Activated CD8-positive, alpha-beta memory T cell treated with anti-CD3 and anti-CD28 coated beads, Interleukin-2, amount 10 ng/mL, durations not matched to agents 7 days and 5 days (primary cell): ENCODE measurements at places on chromosomes 5 and 9. TPM values are rescaled to one million over a fixed set of nuclear protein-coding genes. Genes with fewer than 3 reads are reported as not detected.

Gene TRIM41
- total RNA-seq, result 40.7 TPM

Gene FSTL4
- not detected for total RNA-seq

Gene LCN15
- total RNA-seq, result not detected

- no peak overlapping the region for H3K4me3 ChIP-seq
- no peaks in the 10 kb centered on the region for H3K4me1 ChIP-seq
- no peak overlapping the region for H3K27ac ChIP-seq
- peaks cover 9% of the 10 kb centered on the region for H3K27me3 ChIP-seq
Measured at GRCh38 chr9:3992924-3993323, 306.9 kb downstream of the GLIS3 start.

DNA sequence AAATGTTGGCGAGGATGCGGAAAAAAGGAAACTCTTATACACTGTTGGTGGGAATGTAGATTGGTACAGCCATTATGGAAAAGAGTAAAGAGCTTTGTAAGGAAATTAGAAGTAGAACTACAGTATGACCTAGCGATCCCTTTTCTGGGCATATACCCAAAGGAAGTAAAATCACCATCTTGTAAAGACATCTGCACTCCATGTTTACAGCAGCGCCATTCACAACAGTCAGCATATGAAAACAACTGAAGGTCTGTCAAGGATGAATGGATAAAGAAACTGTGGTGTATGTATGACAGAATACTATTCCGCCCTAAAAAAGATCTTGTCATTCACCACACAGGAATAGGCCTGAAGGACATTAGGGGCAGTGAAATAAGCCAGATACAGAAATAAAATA lies 27.7 kb upstream of the SLC25A51 start:
- no peaks in the 10 kb centered on the region for H3K36me3 ChIP-seq
- no peak for DNase-seq
- H3K27ac ChIP-seq, result no peak overlapping the region
- H3K4me3 ChIP-seq, result no peak overlapping the region
- no peaks in the 10 kb centered on the region for H3K4me1 ChIP-seq

- no peak overlapping the region for H3K4me3 ChIP-seq
- no peaks in the 10 kb centered on the region for H3K4me1 ChIP-seq
Measured at GRCh38 chr9:100294806-100295205, 57.9 kb downstream of the TEX10 start.

GRCh38 chr5:149416987-149417710 lies 38.1 kb upstream of the IL17B start:
- no peak overlapping the region for H3K27ac ChIP-seq
- H3K4me1 ChIP-seq, result no peaks in the 10 kb centered on the region
- H3K27me3 ChIP-seq, result peaks cover 11% of the 10 kb centered on the region
- no peaks in the 10 kb centered on the region for H3K36me3 ChIP-seq
- no peak for DNase-seq
- no peak overlapping the region for H3K4me3 ChIP-seq

DNA sequence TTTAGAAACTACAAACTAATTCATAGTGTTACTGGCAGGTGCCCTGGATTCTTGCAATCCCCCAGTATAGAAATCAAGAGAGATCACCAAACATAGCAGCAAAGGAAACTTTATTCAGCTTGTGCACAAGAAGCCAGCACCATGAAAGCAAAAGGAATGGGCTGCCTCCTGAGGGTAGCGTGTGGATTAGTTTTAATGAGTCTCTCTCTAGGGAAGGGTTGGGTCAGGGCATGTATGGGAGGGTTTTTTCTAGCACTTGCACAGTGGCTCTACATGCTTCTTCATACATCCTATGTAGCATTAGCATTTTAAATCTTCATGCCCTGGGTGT lies 38.4 kb downstream of the LYRM7 start:
- peak overlapping the region; percentile 96 for H3K27ac ChIP-seq
- peak overlapping the region; percentile 76 for H3K4me3 ChIP-seq
- peaks cover 50% of the 10 kb centered on the region for H3K4me1 ChIP-seq
- DNase-seq, result no peak
- H3K36me3 ChIP-seq, result peaks cover 8% of the 10 kb centered on the region

DNA sequence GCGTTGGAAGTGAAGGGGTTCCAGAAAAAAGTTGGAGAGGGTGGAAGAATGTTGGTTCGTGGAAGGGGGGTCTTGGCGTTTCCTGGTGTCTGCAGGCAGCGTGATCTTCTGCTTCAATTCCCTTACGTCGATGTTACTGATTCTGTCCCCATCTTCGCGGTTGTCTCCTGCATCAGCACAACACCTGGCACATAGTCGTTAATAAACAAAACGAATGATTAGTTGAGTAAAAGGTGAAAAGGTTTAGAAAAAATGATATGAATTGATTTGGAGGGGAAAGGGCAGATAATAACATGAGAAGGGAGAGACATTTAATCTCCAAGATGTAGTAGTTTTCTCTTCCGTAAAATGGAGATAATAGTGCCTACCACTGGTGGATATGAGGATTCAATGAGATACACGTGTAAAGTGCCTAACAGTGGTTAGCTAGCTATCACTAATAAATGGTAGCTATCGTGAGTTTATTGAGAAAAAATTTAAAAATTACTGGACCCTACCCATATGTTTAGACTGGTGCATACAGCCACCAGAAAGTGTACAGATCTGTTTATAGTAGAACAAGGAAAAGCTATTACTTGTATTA lies 556 bp downstream of the MTREX start:
- no peak overlapping the region for H3K27ac ChIP-seq
- no peaks in the 10 kb centered on the region for H3K27me3 ChIP-seq
- no peak overlapping the region for H3K4me3 ChIP-seq
- H3K4me1 ChIP-seq, result peaks cover 24% of the 10 kb centered on the region
- peaks cover 21% of the 10 kb centered on the region for H3K36me3 ChIP-seq
- peak; percentile 42 for DNase-seq
